ENCODE measurements at places on chromosomes 1 and 21. TPM values are rescaled to one million over a fixed set of nuclear protein-coding genes. Genes with fewer than 3 reads are reported as not detected.

- no peaks in the 10 kb centered on the region for H3K27me3 ChIP-seq
- peaks cover 2% of the 10 kb centered on the region for H3K36me3 ChIP-seq
- H3K4me3 ChIP-seq = no peak overlapping the region
Observed at GRCh38 chr1:1779691-1780597, 1.7 kb upstream of the NADK start.

- no peak overlapping the region for H3K4me3 ChIP-seq
- H3K27me3 ChIP-seq = no peaks in the 10 kb centered on the region
- no peaks in the 10 kb centered on the region for H3K4me1 ChIP-seq
- H3K27ac ChIP-seq = no peak overlapping the region
Observed at GRCh38 chr1:66692681-66693080, 59.6 kb upstream of the DYNLT5 start.

- no peaks in the 10 kb centered on the region for H3K27me3 ChIP-seq
- no peaks in the 10 kb centered on the region for H3K4me1 ChIP-seq
- H3K4me3 ChIP-seq = no peak overlapping the region
- H3K27ac ChIP-seq = no peak overlapping the region
- no peak for DNase-seq
Observed at GRCh38 chr1:247359559-247359958, 27.9 kb upstream of the ZNF496 start.

GRCh38 chr1:28280501-28280900 is 21.2 kb downstream of the SESN2 start:
- peaks cover 17% of the 10 kb centered on the region for H3K36me3 ChIP-seq
- no peak overlapping the region for H3K4me3 ChIP-seq
- no peak for DNase-seq
- no peaks in the 10 kb centered on the region for H3K4me1 ChIP-seq
- H3K27ac ChIP-seq = no peak overlapping the region
- H3K27me3 ChIP-seq = no peaks in the 10 kb centered on the region

NPHP4 gene
- 6.1 TPM for total RNA-seq

GRCh38 chr1:46755121-46755520 is 36.2 kb upstream of the EFCAB14 start:
- no peak for DNase-seq
- H3K4me3 ChIP-seq = no peak overlapping the region
- H3K4me1 ChIP-seq = peaks cover 7% of the 10 kb centered on the region
- no peaks in the 10 kb centered on the region for H3K27me3 ChIP-seq

DNA sequence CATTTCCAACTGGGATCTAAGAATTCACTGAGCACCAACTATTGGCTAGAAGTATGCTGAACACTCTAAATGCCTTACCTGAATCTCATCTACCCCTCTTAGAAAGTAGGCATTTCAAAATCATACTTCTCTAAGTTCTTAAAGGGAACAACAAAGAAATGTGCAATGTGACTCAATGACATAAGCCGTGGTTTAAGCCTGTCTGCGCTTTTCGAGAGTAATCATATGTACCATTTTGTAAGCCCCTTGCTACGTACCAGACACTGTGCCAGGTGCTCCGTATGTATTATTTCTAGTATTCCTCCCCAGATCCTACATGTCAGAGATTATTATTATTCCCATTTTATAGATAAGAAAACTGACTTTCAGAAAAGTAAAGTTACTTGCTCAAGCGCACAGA is 454.2 kb downstream of the SETD4 start:
- H3K27me3 ChIP-seq = no peaks in the 10 kb centered on the region
- H3K27ac ChIP-seq = no peak overlapping the region
- H3K4me1 ChIP-seq = no peaks in the 10 kb centered on the region
- H3K36me3 ChIP-seq = no peaks in the 10 kb centered on the region
- no peak for DNase-seq
- H3K4me3 ChIP-seq = no peak overlapping the region

LHX8 gene
- not detected for total RNA-seq

DNA sequence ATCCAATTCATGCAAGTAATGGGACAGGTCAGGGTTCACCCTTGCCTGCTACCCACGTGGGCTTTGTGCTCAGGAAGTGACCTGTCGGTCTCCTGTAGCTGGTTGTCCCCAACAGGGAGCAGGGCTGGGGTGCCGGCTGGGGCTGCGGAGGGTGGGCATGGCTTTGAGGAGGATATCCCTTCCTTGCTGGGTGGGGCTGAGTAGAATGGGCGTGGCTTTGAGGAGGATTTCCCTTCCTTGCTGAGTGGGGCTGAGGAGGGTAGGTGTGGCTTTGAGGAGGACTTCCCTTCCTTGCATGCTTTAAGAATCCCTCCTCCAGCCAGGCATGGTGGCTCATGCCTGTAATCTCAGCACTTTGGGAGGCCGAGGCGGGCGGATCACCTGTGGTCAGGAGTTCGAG is 151.3 kb downstream of the CLIC6 start:
- H3K4me1 ChIP-seq = no peaks in the 10 kb centered on the region
- H3K36me3 ChIP-seq = no peaks in the 10 kb centered on the region
- H3K4me3 ChIP-seq = no peak overlapping the region
- H3K27me3 ChIP-seq = no peaks in the 10 kb centered on the region

DNA sequence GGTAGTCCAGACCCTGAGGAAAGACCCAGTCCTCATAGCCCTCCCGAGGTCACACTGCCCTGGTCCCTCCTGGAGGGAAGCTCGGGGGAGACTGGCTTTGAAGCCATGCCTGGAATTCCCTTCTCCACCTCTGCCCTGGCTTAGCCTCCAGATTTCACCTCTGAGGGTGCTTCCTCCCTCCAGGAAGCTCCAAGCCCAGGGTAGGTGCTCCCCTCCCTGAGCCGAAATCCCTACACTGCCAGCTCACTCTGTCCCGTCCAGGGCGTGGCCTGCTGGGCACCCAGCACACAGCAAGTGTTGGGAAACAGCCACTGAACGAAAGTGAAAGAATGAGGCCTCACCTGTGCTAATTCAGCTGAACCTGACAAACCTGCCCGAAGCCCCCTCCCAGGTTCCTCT is 6.0 kb upstream of the TNFRSF25 start:
- H3K4me1 ChIP-seq = no peaks in the 10 kb centered on the region
- no peak for DNase-seq
- H3K4me3 ChIP-seq = no peak overlapping the region
- H3K27ac ChIP-seq = no peak overlapping the region

DNA sequence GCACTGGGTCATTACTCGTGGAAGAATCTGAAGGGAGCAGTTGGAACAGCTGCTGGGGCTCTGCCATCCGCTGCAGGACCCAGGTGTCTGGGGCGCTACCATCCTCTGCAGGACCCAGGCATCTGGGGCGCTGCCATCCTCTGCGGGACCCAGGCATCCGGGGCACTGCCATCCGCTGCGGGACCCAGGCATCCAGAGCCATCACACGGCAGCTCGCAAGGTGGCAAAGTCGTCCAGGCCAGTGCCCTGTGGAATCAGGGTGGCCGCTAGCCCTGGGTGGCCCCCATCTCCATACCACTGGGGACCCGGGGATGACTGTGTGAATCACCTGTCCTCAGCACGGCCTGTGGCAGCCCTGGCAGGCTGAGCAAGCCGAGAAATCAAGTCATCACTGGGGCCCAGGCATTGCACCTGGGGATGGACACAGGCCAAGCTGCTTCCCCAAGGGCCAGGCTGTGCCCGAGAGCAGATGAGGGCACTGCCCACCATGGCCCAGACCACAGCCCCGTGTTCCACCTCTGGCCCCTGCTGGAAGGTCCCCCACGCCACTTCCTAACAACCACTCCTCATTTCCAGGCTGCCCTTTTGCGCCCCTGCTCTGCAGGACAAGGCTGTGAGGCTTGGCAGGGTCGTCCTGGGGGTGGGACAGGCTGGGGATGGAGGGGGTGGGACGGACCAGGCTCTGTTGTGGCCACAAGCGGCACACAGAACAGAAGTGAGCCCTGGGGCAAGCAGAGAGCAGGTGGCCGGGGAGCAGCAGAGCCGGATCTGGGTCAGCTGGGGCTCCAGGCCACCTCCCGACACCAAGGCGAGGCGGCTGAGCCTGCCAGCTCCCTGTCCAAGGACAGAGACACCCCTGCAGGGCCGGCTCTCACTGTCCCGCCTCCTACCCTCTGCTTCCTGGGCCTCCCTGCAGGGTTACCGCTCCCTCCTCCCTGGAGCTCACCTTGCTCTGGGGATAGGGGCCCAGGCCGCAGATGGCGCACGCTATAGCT is 12.7 kb downstream of the GABRD start:
- H3K36me3 ChIP-seq = no peaks in the 10 kb centered on the region
- H3K4me1 ChIP-seq = no peaks in the 10 kb centered on the region
- H3K27me3 ChIP-seq = no peaks in the 10 kb centered on the region

GRCh38 chr1:207861442-207862177 is 49.3 kb downstream of the CD34 start:
- no peaks in the 10 kb centered on the region for H3K36me3 ChIP-seq
- H3K27me3 ChIP-seq = no peaks in the 10 kb centered on the region
- DNase-seq = no peak
- peak overlapping the region; percentile 33 for H3K27ac ChIP-seq
- no peak overlapping the region for H3K4me3 ChIP-seq

WDTC1 gene
- 15.6 TPM for total RNA-seq

EFNA1 gene
- total RNA-seq = 21.1 TPM

SMPDL3B gene
- total RNA-seq = 15.4 TPM

DNA sequence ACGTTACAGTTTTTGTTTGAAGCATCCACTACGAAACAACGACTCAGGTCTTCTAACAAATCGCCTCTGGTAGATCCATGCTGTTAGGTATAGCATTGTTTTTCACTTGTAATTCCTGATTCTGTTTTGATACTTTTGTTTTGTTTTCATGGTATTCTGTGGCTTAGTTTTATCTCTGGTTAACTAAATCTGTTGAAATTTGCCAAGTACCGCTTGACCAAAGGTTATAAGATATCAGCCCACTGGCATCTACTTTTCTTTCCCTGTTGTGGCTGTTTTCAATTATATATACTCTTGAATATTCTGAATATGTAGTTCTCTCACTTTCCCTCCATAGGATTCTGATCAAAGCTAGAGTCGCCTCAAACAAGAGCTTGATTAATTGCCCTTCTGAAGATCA is 274.8 kb upstream of the C1orf105 start:
- H3K27me3 ChIP-seq = no peaks in the 10 kb centered on the region
- no peak for DNase-seq
- no peaks in the 10 kb centered on the region for H3K36me3 ChIP-seq
- peak overlapping the region; percentile 20 for H3K27ac ChIP-seq
- H3K4me1 ChIP-seq = peaks cover 4% of the 10 kb centered on the region
- H3K4me3 ChIP-seq = no peak overlapping the region

DNA sequence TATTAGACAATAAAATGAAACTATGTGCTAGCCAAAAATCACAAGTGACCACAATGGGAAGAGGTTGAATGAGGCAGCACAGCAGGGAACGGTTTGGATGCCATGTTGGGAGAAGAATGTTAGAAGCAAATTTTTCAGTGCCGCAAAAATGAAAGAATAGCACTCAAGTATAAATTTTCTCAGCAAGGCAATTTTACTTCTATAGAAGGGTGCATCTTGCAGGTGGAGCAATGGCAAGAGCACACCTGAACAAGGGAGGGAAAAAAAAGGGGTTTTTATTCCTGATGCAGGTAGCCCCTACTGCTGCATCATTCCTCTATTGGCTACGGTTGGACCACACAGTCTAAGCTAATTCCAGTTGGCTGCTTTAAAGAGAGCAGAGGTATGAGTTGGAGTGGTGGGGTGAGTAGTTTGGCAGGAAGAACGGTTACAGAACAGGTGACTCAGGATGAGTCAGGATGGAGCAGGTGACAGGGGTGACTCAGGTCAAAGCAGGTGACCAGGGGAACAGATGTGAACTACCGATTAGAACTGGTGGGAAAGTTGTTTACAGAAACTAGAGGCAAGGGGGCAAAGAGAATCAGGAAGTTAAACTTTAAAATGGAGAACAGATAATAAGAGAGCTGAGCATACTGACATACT is 301.1 kb upstream of the NRIP1 start:
- H3K4me1 ChIP-seq = no peaks in the 10 kb centered on the region
- DNase-seq = no peak
- H3K4me3 ChIP-seq = no peak overlapping the region
- H3K36me3 ChIP-seq = no peaks in the 10 kb centered on the region

PCP4 gene
- 3.6 TPM for total RNA-seq

DNA sequence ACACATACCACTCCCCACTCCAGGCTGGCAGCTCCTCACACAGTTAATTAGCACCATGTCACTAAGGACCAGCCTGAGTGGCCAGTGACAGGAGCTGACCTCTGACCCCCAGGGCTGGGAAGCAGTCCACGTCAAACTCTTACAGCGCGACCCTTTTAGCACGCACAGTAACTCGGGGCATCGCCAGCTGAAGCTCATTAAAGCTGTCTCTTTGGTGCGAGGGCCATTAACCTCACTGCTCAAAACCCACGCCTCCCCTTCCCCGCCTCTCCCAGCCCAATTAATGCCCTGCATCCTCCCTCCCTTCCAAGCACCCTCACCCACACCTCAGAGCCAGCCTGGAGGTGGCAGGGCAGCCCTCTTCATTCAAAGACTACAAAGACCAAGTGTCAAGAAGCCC is 31.7 kb downstream of the DMAP1 start:
- no peak overlapping the region for H3K27ac ChIP-seq
- H3K36me3 ChIP-seq = no peaks in the 10 kb centered on the region
- H3K4me3 ChIP-seq = no peak overlapping the region
- H3K27me3 ChIP-seq = no peaks in the 10 kb centered on the region
- no peaks in the 10 kb centered on the region for H3K4me1 ChIP-seq

- DNase-seq = no peak
- no peaks in the 10 kb centered on the region for H3K36me3 ChIP-seq
- H3K27ac ChIP-seq = no peak overlapping the region
- H3K27me3 ChIP-seq = no peaks in the 10 kb centered on the region
Observed at GRCh38 chr1:206094024-206094423, 23.2 kb downstream of the AVPR1B start.

RIMKLA gene
- 2.2 TPM for total RNA-seq

GRCh38 chr1:203187689-203188264 is 1.3 kb upstream of the CHI3L1 start:
- no peak for DNase-seq
- H3K27ac ChIP-seq = peak overlapping the region; percentile 50
- no peaks in the 10 kb centered on the region for H3K36me3 ChIP-seq
- H3K4me3 ChIP-seq = no peak overlapping the region

- DNase-seq = no peak
- H3K36me3 ChIP-seq = no peaks in the 10 kb centered on the region
- H3K4me1 ChIP-seq = no peaks in the 10 kb centered on the region
- H3K27me3 ChIP-seq = no peaks in the 10 kb centered on the region
- H3K27ac ChIP-seq = no peak overlapping the region
- H3K4me3 ChIP-seq = no peak overlapping the region
Observed at GRCh38 chr1:182953826-182954225, 860 bp upstream of the SHCBP1L start.

DNA sequence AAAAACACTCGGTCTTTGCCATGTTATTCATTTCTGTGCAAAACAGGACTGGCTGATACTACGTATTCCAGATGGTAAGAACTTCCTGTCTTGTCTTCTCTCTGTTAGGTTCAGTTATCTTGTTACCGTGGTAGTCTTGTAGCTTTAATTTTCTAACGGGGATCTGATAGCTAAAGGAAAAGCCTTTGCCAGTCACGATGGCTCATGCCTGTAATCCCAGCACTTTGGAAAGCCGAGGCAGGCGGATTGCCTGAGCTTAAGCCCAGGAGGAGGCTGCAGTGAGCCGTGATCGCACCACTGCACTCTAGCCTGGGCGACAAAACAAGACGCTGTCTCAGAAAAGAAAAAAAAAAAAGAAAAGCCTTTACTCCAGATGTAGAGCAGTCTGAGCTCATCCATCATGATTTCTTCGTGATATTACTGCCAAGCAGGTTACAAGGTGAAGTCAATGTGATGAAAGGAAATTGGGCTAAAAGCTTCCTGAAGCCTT is 11.1 kb upstream of the MSTO1 start:
- H3K4me3 ChIP-seq = no peak overlapping the region
- no peaks in the 10 kb centered on the region for H3K4me1 ChIP-seq
- H3K27me3 ChIP-seq = no peaks in the 10 kb centered on the region
- no peak for DNase-seq

All from pancreas (tissue), 10 donors.